Uterine smooth muscle cell (primary cell): ENCODE measurements at places on chromosomes 1 and 21. TPM values are rescaled to one million over a fixed set of nuclear protein-coding genes. Genes with fewer than 3 reads are reported as not detected.

The ZMYM4 gene
- 28.4 and 37.7 TPM in 2 replicates for total RNA-seq

The LCE1F gene
- total RNA-seq = 0.62 TPM in 1 of 2 replicates, not detected in the other

The FABP3 gene
- total RNA-seq = 52.1 and 186 TPM in 2 replicates

The GJA9 gene
- 0.11 and 0.12 TPM in 2 replicates for total RNA-seq

The F5 gene
- total RNA-seq = not detected in 2 replicates

The GDAP2 gene
- 23.0 and 24.6 TPM in 2 replicates for total RNA-seq

The F13B gene
- total RNA-seq = not detected in 2 replicates
